ENCODE measurements at places on chromosomes 5 and 9.

DNA sequence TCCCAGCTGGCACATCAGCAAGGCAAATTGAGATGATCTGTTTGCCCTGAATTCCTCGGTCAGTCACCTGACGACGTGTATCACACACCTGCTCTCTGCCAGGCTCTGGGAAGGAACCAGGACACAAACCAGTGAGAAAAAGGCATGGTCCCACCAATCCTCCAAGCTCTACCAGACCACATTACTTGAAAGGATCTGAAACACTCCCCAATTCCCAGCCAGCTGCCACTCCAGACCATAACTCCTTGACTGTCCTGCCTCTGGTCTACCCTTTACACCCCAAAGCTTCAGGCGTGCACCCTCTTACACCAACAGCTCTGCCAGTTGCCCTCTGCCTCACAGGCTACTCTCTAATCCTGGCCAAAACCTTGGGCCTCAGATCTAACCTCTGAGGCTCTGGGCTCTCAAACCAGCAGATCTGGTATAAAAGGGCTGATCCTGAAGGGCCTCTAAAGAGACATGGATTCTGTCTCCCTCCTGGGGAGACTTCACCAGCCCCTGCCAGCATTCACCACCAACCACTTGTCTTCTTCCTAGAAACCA is 6.8 kb downstream of the MGAT1 start:
- no peak for DNase-seq

- DNase-seq: no peak
Observed at GRCh38 chr5:63220244-63220643, 641.6 kb downstream of the LRRC70 start.

DNA sequence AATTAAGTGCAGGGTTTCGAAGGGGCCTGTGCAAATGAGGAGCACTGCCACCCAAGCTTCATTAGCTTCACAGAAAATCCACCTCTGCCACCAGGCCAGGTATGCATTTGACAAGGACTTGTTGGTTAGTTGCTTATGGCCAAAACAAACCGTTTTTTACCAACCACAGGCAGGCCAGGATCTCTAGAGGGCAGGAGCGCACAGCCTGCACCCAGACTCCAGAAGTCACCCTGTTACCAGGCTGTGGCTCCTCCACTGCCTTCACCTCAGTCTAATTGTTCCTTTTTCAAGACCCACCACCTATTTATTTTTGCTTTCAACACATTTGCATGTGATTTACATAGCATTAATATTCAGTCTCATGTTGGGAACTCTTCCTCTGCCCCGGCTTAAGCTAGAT is 78.3 kb upstream of the HSPA9 start:
- DNase-seq: no peak

GRCh38 chr9:5872511-5872910 is 18.2 kb upstream of the MLANA start:
- DNase-seq: no peak

- DNase-seq: no peak
Observed at GRCh38 chr5:158465086-158465972, 606.4 kb upstream of the CLINT1 start.

DNA sequence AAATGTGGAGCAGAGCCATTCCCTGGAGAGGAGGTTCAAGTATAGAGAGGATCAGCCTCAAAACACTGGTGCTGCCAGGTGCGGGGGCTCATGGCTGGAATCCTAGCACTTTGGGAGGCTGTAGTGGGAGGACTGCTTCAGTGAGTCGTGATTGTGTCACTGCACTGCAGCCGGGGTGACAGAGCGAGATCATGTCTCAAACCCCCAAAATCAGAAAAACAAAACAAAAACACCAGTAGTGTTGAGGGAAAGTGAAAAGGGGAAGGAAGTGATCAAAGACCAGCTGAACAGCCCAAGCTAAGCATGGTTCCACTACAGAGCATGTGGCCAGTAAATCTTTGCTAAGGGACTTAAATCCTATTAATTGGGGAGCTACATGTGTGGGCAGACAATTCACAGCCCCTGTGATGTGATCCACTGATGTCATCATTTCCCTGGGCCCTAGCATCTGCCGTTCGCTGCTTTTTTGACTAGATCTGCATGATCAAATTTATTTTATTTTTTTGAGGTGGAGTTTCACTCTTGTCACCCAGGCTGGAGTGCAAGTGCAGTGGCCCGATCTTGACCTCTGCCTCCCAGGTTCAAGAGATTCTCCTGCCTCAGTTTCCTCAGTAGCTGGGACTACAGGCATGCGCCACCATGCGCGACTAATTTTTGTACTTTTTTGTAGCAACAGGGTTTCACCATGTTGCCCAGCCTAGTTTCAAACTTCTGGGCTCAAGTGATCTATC is 2.7 kb upstream of the PCBD2 start:
- no peak for DNase-seq

DNA sequence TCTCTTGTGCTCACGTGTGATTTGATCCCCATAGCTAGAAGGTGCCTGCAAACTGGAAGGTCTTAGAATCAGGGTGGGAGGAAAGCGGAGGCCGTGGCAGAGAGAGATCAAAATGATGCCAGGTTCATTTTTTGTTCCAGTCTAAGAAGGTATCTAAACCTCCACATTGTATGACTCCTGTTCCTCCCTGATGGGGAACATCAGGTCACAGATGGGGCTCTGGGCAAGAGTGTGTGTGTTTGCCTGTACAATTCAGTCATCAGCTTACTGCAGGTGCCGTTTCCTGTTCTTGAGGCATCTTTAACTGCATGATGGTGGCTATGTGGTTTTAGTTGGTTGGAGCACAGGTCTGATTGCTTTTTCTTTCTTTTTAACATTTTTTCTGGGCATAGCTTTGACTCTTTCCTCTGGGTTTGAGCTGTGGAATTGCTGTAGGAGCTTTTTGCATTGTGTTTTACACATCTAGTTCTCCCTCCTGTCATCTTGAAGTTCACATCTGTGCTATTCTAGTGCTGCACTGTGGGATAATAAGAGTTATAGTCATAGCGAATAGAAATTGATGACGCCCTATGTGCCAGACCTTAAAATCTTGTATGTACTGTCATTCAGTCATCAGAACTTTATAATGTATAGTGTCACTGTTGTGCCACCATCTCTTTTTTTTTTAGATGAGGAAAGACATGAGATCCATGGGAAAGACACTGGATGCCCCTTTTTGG is 30.8 kb downstream of the ARHGAP26 start:
- no peak for DNase-seq

DNA sequence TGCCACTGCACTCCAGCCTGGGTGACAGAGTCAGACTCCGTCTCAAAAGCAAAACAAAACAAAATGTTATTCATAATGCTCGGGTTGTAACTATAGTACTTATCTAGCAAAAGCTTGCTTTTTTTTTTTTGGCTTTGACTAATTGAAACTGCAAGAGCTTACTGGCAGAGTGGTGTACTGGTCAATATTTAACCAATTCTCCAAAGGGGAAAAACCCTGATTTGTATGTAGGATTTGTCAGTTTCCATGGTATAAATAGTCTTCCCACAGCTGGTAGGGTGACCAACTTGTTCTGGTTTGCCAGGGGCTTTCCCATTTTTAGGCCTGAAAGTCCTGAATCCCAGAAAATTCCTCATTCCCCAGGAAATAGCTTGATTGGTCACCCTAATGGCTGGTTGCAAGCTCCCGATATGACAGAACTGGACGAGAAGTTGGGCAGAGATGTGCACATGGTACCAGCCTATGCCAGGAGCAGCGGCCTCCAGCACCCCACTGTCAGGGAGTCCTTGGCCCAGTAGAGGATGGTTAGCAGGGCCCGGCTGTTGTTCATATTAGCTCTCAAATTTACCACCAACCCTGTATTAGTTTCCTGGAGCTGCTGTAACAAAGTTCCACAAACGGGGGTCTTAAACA is 58.0 kb downstream of the FXN start:
- no peak for DNase-seq

DNA sequence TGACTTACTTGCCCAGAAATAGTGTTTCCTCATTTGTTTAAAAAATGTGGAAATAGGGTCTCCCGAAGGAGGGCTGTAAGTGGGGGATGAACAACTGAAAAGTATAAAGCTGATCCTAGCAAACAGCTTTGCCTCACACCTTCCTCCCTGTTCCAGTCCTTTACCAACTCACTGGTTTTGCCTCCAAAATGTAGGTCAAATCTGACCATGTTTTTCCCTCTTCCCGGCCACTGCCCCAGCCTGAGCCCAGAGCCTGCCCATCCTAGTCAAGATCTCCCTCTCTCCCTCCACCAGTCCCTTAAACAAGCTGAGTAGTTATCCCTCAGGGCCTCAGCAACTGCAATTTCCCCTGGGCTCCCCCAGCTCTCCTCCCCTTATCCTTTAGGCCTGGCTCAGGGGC is 82.4 kb upstream of the FBXW11 start:
- DNase-seq: no peak

DNA sequence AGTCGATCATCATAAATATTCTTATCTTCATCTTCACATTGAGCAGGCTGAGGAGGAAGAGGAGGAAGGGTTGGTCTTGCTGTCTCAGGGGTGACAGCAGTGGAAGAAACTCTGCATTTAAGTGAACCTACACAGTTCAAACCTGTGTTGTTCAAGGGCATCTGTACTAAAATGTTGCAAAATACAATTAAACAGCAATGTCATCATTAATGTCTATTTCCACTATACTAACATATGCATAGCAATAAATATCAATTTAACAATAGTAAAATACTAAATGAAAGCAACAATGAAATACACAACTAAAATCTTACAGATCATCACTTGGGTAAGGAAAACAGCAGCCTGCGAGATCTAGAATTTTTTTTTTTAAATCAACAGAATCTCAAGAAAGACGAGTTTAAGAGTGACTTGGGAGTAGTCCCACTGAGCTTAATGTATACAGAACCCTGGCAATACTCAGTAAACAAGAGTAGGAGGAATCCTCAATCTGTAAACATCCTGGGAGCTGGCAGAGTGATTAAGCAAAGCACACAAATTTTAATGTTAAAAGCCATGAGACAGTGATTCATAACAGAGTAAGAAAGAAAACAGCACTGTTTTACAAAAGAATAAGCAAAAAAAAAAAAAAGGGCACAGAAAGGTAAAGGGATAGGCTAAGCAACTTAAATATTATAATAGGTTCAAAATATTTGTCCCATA is 10.0 kb downstream of the HOMER1 start:
- no peak for DNase-seq

- no peak for DNase-seq
Observed at GRCh38 chr5:146521403-146522106, 5.6 kb upstream of the GPR151 start.

- no peak for DNase-seq
Observed at GRCh38 chr9:13360188-13360587, 80.7 kb upstream of the MPDZ start.

GRCh38 chr5:14213813-14214585 is 70.9 kb downstream of the TRIO start:
- no peak for DNase-seq

- no peak for DNase-seq
Observed at GRCh38 chr9:135166565-135166964, 79.1 kb downstream of the OLFM1 start.

GRCh38 chr9:98523231-98523901 is 185.4 kb downstream of the GABBR2 start:
- no peak for DNase-seq

All from muscle of arm (tissue), 14 donors.